ENCODE measurements at places on chromosomes 12 and 14.

- DNase-seq = no peak
Measured at GRCh38 chr14:75646762-75647161, 13.9 kb downstream of the ERG28 start.

DNA sequence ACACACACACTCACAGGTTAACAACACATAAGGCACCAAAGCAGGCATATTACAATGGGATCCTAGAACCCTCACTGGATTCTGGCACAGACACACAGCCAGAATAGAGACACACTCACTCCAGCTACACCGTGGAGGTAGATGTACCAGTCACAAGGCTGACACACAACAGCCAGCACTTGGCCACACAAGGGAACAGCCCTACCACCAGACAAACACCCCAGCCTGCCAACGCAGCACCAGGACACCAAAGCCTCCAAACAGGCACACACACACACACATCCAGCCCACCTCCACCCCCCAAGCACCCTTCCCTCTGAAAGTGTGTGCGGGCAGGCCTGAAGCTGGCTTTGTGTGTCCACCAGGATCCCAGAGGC, 10.9 kb upstream of the ITGB7 start:
- no peak for DNase-seq

- DNase-seq = no peak
Measured at GRCh38 chr14:90780519-90780918, 35.7 kb downstream of the TTC7B start.

GRCh38 chr12:17358835-17359234, 731.2 kb downstream of the RERGL start:
- no peak for DNase-seq

- no peak for DNase-seq
Measured at GRCh38 chr14:59346796-59347510, 118.2 kb downstream of the GPR135 start.

GRCh38 chr12:47838286-47838931, 18.7 kb upstream of the HDAC7 start:
- DNase-seq = peak; percentile 33

GRCh38 chr14:39229601-39230110, 4.1 kb upstream of the MIA2 start:
- no peak for DNase-seq

DNA sequence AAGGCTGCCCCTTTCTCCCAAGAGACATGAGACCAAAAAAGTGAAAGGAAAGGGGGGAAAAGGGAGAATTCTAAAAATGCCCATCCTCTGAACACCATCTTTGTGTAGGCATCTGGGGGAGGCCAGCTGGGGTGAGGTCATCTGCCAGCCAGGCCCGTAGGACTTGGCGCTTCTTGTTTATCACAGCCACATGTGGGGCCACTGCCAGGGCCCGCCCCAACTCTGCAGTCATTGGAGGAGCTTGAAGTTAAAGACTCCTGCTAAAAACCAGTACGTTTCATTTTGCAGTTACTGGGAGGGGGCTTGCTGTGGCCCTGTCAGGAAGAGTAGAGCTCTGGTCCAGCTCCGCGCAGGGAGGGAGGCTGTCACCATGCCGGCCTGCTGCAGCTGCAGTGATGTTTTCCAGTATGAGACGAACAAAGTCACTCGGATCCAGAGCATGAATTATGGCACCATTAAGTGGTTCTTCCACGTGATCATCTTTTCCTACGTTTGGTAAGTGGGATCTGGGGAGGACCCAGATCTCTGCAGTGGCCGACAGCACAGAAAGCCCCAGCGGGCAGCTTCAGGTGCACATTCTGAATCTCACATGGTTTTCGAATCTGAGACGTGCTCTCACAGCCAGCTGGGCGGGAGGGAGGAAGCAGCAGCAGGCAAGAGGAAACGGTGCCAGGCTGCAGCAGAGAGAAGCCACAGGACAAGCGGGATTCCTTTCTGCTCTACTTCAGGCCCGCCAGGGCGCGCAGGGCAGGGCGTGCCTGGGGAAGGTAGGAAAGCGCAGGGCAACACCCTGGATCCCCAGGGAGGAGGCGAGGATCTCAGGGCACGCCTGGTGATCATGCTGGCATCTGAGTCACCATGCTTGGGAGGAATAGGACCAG, at the start of gene P2RX7:
TSS of gene P2RX7 (plus strand) at position 276 of the 881 bp plus-strand sequence. CDS start at position 371, 95 bp downstream.
- peak; percentile 42 for DNase-seq

DNA sequence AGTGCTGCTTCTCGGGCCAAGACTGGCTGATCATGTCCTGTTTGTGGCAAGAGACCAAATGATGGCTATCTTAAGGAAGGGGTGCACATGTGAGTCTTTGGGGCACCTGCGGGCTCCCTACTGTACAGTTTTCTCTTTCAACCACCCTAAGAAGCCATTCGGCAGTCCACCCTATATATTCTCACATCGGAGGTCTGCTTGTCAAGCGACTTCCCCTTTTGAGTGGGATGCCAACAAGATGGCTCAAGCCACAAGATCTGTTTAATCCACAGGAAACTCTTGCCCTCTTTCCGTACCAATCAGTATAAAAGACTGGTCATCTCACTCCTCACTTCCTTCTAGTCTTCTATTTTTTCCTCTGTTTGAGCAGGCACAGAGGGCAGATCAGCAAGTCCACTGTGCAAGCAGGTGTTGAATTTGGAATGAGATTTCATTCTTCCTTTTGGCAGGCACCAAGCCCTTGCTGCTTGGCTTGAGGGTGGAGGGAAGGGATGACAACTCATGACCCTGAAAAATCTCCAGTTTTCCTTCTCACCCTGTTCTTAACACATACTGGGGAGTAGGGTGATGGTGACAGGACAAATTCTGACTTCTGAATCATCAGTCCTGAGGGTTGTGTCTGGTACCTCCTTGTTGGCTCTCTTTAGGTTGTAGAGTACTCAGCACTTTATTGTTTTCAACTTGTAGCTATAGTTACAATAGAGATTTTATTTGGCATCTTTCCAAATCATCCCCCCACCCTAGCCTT, 17.6 kb downstream of the LACRT start:
- no peak for DNase-seq

DNA sequence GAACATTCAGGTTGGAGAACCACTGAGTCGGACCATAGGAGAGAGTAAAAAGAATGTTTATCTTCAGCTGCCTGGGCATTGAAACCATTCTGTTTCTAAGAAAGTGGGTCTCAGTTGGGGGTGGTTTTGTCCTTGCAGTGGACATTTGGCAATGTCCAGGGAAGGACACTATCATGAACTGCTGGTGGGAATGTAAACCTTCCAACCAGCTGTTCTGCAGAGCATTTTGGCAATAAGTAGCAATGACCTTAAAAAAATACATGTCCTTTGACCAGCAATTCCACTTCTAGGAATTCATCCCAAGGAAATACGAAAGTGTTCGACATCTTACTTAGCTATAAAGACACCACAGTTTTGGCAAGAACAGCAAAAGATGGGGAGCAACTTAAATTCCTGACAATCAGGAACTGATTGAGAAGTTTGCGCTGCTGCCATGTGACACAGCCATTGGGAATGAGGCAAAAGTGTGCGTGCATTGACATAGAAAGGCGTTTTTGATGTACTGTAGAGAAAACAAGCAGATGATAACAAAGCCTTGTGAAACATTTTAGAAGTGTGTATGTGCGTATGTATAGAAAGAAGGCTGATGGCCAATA, 82.9 kb upstream of the MAP1LC3B2 start:
- DNase-seq = no peak

DNA sequence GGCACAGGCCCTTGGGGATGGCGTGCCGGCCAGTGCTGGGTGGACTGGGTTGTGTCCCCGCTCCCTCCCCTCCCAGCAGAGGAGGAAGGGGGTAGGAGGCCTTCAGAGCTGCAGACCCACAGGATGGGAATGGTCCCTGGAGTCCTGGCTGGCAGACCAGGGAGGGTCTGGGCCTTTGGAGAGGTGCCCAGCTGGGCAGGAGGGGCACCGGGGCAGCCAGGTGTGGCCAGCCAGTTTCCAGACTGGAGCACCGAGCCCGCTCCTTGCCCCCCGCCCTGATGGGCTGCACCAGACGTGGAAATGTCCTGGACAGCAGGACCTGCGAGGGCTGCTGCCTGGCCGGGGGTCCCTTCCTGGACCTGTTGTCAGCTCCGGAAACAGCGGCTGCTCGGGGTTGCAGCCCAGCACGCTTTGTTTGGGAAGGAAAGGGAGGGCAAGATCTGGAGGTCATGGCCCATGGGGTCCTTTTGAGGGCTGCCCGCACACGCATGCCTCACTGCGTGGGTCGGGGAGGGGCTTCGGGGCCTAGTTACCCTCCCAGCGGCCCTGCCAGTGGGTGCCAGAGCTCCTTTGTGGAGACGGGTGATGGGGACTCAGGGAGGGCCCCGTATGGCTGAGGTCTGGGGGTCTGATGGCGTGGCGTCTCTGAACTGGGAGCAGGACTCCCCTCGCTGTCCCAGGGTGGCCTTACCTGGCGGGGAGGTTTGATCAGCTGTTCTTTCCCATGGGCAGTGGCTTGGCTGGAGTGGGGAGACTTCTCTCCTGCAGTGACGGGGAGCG, 9.1 kb downstream of the KIF26A start:
- peak; percentile 24 for DNase-seq

- DNase-seq = no peak
Measured at GRCh38 chr12:15534322-15534721, 212.0 kb downstream of the PTPRO start.

DNA sequence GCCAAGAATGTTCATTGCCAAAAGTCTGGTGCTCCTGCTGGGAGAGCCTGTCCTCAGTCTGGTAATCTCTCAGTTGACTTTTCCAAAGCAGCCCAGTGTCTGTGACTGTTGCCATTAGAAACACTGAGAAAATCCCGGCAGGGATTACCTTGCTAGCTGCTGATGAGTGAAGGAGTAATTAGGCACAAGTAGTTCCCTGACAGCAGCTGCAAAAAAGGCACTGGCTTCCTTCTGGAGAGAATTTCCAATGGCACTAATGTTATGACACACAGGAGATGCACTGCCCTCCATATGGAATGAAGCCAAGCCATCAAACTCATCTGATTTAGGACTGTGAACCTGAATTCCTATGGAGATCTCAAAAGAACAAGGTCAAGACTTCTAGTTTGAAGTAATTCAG, 1321.2 kb upstream of the SEL1L start:
- no peak for DNase-seq

DNA sequence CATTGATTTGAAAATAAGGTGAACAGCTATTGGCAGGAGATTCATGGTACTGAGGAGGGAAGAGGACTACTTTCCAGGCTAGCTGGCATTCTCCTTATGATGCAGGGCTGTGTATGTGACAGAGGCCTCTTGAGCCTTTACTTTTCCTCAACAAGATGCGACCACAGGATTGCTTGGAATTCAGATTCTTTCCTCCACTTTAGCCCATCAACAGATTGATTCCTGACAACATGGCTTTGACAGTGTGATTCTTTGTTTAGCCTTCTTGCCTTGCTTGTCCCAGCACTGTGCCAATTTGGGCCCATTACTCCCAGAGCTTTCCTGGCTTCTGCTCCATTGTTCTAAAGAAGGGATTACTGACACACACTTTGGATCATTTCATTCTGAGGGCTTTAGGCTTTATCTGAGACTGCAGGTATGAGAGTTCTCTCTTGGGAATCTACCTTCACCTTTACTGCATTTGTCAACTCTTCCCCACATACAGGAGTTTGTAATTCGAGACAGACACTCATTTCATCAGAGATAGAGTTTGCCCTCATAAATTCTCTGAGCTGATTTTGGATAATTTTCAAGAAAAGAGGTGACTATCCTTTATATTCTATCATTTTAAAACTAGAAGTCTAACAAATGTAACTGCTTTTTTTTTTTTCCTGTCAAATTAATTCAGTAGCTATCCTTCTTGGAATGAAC, 206.4 kb upstream of the GZMB start:
- no peak for DNase-seq

DNA sequence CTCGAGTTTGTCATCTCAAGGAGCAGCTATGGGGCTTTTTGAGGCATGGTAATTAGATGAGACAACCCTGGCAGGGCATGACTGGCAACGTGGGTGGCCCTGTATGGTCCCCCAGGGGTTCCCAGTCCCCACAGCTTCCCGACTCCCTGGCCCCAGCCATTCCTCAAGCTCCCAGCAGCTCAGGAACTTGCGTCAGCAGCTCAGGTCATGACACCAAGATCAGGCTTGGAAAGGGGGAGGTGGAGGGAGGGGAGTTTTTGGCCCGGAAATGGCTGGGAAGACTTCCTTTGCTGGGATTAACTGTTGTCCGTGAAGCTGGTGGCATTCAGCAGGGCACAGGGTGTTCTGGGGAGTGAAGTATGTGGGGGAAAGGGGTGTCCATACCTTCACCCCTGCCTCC, 10.4 kb upstream of the NRIP2 start:
- no peak for DNase-seq

DNA sequence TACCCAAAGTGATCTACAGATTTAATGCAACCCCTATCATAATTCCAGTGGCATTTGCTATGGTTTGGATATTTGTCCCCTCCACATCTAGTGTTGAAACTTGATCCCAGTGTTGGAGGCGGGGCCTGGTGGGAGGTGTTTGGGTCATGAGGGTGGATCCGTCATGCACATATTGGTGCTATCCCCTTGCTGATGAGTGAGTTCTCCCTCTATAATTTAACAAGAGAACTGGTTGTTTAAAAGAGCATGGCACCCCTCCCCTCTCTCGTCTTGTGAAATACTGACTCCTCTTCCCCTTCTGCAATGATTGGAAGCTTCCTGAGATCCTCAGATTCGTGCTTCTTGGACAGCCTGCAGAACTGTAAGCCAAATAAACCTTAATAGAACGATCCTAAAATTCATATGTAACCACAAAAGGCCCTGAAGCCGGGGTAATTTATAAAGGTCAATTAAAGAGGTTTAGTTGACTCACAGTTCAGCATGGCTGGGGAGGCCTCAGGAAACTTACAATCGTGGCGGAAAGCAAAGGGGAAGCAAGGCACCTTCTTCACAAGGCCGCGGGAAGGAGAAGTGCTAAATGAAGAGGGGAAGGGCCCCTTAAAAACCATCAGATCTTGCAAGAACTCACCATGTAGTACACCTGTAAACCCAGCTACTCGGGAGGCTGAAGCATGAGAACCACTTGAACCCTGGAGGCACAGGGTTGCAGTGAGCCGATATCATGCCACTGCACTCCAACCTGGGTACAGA, 41.2 kb downstream of the SLC39A9 start:
- no peak for DNase-seq

DNA sequence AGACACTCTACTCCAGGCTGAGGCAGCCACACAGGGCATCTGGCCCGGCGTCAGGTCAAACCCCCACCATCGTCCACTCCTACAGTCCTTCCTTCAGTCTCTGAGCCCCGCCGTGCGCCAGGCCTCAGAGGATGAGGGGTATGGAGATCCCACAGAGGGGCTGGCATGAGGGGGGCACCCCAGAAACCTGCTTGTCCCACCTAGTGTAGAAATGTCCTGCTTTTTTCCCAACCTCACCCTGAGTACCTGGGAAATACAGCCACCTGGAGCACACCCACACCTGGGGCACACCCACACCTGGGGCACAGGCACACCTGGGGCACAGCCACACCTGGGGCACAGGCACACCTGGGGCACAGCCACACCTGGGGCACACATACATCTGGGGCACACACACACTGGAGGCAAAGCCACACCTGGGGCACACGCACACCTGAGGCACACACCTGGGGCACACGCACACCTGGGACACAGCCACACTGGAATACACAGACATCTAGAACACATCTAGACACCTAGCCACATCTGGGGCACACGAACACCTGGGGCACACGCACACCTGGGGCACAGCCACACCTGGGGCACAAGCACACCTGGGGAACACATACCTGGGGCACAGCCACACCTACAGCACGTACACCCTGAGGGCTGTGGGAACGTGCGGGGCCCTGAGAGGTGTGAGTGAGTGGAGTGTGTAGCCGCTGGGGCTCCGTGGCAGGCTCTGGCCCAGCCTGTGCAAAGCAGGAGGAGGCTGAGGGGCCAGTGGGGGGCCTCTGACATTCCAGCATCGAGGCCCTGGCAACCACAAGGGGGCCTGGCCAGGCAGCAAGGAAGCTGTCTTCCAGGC, 18.4 kb downstream of the AKT1 start:
- DNase-seq = no peak
